ENCODE measurements at places on chromosomes 4 and X.
A peak's percentile ranks its signal among the peaks of the same experiment; 100 is the strongest.

GRCh38 chr4:155234206-155234605 is 25.8 kb downstream of the NPY2R start:
- no peak for DNase-seq

DNA sequence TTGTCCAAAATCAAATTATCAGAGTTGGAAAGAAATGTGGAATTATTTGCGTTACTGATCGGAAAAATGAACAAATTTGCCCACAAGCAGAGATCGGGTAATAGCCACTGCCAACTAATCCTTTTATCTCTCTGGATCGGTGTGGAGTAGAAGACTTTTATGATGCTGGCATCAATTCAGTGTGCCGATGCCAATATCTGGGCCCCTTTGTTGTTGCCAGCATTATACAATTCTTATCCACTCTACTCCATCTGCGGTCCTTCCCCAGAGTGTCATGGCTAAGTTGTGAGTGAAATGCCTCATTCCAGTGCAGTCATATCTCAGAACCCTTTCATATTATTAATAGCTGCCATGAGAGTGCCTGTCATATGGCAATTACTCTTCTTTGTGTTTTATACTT is 660.2 kb downstream of the ADGRL3 start:
- DNase-seq, result no peak

DNA sequence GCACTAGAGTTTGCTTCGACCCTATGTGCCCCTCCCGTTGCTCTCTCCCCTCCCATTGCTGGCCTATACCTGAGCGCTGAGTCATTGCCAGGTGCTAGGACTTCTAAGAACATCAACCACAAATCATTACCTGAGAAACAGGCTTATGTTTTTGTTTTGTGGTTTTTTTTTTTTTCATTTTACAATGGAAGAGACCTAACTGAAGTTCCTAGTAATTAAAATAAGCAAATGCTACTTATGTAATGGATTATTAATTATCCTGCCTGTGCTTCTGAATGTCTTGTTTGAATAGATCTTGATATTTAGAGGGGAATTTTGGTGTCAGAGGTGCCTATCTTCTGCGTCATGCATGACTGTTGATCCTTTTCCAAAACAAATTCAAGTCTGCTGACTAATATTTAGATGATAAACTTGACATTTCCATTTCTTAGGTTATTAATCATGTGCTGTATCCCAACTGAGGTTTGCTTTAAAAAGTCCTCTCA is 275.4 kb upstream of the CPEB2 start:
- DNase-seq, result peak; percentile 40

- DNase-seq, result no peak
Observed at GRCh38 chr4:106986486-106986885, 49.6 kb downstream of the DKK2 start.

DNA sequence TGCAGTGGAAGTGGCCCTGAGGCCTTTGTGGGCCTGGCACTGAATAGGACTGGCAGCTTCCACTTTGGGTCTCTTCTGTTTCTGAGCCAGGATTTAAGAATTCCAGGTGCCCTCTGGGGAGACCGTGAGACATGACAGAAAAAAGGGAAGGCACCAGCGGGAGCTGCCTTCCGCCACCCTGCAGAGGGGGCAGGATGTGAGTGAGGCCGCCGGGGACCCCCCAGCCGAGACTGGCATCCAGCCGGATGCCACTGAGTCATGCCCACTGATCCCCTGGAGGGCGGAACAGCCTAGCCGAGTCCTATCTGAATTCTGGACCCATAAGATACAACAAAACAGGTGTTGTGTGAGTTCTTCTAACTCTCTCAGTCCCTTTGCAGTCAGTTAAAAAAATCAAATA is 41.3 kb downstream of the C4orf50 start:
- DNase-seq, result no peak

- DNase-seq, result peak; percentile 73
Observed at GRCh38 chr4:140326395-140326993, 47.0 kb upstream of the SCOC start.

All from fibroblast of pulmonary artery (primary cell).